ENCODE measurements at places on chromosomes 11 and 22.

DNA sequence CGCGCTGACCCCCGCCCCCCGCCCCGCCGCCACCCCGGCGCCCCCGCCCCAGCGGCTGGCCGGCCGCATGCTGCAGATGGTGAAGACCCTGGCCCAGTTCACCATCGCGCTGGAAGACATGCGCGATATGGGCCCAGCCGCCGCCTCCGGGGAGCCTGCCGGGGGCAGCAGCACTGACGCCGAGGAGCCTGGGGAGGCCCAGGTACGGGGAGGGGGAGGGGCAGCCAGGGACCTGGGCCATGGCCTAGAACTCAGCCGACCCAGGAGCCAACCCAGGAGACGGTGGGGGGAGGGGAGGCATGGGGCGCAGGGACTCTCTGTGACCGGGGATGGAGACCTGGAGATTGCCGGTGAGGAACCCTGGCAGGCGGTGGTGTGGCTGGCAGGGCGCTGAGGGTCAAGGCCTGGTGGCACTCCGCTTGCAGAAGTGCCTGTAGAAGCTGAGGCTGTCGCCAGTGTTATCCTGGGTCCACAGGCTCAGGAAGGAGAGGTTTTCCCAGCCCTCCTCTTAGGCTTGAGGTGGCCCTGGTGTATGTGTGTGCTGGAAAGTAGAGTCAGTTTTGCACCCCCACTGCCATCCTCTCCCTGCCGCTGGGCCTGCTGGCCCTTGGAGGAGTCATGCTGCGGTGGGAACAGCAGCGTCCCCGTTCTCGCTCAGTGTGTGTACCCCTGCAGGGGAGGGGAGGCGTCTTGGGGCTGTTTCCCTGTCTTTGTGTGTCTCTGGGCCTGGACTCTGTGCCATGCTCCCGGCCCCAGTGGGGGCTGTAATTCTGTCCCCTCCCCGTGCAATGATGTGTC lies 32.9 kb upstream of the RELT start:
- DNase-seq = no peak

GRCh38 chr11:133147625-133148024 lies 384.7 kb downstream of the OPCML start:
- no peak for DNase-seq

GRCh38 chr22:49398646-49399045 lies 429.0 kb downstream of the BRD1 start:
- DNase-seq = no peak

GRCh38 chr22:46531581-46532175 lies 5.7 kb downstream of the CELSR1 start:
- no peak for DNase-seq

- no peak for DNase-seq
These were observed 112.5 kb upstream of the ANO3 start for GRCh38 chr11:26219183-26220117.

- DNase-seq = no peak
These were observed 10.8 kb downstream of the TP53I11 start for GRCh38 chr11:44939673-44940395.

DNA sequence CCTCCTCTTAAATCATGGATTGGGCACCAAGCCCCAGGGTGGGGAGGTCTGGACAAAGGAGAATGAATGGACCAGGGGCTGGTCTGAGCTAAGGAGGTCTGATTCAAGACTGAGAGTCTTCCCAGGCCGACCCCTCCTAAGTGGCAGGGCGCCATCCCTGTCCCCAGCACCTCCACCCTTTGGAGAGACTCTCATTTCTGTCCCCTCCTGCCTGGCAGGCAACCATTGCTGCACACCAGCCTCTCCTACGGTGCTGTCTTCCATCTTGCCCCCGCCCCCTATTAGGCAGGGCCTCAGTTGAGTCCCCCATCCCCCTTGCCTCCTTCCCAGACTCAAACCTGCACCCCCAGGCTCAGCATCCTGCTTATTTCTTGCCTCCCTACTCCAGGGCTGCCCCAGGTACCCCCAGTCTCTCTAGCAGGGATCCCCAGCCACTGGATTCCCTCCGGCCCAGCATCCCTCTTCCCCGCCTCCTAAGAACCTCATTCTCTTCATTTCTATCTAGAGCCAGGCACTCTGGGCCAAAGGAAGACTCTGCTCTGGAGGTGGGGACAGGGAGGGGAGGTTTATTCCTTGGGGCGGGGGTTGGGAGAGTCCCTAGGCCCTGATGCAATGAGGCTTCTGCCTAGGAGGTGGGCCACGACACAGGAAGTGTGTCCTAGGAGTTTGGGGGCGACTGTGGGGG lies 1.7 kb upstream of the RCOR2 start:
- no peak for DNase-seq

Data from myocyte (in vitro differentiated cells).